ENCODE measurements at places on chromosomes 6 and 20.

GRCh38 chr6:95142661-95143335, 434.5 kb upstream of the MANEA start:
- DNase-seq: no peak

GRCh38 chr6:111862314-111862713, 10.9 kb downstream of the FYN start:
- DNase-seq: no peak

GRCh38 chr20:38728911-38729642, 4.8 kb downstream of the SLC32A1 start:
- no peak for DNase-seq

GRCh38 chr20:10807013-10807412, 133.2 kb upstream of the JAG1 start:
- no peak for DNase-seq

DNA sequence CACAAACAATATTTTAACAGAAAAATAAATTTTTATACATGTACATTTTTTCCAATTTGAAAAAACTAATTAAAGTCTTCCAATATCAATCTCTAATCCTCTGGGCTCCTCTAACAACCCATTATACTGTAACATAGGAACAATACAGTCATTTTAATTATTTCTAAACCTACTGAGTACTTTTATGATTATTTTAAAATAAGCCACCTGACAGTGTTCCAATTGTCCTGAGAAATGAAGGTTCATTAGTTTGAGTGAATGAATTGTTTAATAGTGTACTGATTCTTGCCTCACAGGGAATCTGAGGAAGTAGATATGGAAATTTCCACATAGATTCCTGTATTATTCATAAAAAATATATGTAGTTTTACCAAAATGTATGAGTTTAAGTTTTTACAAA, 123.1 kb upstream of the EYS start:
- DNase-seq: no peak

GRCh38 chr6:17962436-17963031, 24.9 kb downstream of the KIF13A start:
- no peak for DNase-seq

DNA sequence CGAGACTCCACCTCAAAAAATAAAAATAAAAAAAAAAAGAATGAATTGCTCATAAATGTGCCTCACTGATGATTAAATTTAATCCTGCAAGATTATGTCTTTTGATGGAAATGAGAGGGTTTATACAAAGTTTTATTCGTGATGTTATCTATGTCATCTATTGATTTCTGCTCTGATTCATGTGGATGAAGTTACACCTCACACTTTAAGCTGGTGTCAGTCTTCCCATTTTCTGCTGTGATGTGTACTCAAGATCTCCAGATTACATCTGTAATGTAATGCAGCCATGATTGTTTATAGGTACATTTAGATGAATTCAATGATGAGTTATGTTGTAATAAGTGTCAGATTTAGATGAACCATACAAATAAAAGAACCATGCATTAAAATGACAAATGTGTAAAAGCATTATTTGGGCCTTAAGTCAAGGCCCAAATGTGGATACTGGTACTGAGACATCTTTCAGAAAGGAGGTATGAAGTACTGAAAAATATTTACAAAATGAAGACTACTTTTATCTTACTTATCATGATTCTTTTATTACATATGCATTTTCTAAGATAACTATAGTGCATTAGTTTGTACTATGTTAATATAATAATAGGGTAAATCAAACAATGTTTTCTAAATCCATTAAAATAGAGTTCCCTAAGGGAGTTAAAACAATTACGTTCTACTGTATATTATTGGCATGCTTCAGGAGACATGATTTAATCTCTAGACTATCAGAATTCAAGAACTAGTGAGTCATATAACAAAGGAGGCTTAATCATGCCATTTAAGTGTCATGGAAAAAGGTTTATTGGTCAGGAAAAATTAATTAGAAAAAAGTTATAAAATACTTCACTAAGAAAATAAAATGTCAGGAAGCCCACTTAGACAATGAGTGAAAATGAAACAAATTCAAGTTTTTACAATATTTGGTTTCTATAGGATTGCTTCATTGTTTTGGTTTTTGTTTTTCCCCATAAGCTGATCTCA, 34.5 kb downstream of the HCRTR2 start:
- no peak for DNase-seq

GRCh38 chr6:131982740-131983259, 31.6 kb upstream of the CCN2 start:
- DNase-seq: no peak

DNA sequence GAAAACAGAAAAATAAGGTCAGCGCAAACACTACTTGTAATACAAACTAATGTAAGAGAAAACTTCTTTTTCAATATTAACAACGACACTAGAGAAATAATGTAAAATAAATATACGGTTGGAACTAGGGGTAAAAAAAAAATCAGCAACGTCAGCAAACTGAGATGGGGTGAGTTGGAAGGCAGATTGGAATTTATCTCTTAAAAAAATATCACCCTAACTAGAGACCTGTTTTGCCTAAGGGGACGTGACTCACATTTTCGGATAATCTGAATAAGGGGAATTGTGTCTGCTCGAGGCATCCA, 705 bp upstream of the UTRN start:
- DNase-seq: no peak

GRCh38 chr6:126374372-126374771, 34.5 kb downstream of the CENPW start:
- no peak for DNase-seq

- no peak for DNase-seq
Observed at GRCh38 chr6:130306377-130306776, 59.4 kb upstream of the TMEM200A start.

DNA sequence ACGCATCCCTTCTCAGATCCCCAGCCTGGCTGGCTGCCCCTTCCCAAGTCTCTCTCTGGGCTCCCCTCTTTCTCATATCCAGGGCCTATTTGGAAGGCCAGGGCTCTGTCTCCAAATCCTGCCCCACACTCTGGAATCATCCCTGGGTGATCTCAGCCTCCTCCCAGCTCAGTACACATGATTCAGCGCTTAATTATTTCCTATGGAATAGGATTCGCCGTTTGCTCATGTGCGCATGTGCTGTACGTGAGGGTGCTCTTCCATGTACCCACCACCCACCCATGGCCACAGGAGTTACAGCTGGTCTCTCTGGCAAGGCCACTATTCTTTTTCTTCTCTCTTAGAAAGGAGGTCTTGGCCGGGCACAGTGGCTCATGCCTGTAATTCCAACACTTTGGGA, 81.7 kb upstream of the FOXP4 start:
- DNase-seq: no peak

DNA sequence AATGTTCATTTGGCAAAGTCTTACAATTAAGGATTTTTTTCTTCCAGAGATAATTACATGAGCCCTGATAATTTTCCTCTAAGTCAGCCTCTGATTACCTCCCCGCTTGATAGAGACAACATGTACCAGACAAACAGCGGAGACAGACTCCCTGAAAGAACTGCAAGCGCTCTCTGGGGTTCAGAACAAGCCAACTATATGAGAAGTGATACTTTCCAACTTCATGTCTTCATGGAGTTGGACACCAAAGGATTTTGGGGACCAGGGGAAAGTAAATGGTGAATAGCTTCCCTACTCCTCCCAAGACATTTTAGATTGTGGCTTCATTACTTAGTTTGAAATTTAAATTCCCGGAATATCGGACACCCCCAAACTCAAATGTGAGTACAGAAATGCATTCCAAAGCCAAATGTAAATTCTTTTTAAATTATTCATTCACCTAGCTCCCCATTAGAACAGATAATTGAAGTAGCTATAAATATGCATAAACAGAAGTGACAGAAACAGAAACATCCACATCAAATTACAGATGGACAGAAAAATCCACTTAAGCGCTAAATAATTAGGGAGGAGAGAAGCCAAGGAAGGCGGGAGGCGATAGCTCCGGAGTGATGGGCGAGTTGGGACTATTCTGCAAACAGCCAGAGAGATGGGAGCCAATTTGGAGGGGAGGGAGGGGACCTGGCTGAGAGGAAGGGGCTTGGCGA, 129.7 kb upstream of the AKAP12 start:
- DNase-seq: no peak

- DNase-seq: no peak
Observed at GRCh38 chr20:62493253-62493885, 17.6 kb upstream of the GATA5 start.

DNA sequence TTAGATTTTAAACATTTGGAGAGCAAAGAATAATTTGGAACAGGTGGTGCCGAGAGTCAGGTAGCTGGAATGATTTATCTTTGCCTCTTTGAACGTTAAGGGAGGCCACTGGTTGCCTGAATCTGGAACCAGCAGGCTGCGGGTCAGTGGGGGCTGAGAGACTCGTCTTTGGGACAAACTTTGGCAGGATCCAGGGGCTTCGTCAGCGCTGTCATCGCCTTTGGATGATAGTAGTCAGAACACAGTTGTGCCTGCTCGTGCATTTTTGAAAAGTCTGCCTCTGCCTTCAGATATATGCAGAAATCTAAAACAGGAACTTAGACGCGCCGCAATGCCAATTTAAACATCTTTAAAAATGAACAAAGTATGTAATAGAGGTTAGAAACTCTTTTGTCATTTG, 5.0 kb downstream of the EYA2 start:
- no peak for DNase-seq

DNA sequence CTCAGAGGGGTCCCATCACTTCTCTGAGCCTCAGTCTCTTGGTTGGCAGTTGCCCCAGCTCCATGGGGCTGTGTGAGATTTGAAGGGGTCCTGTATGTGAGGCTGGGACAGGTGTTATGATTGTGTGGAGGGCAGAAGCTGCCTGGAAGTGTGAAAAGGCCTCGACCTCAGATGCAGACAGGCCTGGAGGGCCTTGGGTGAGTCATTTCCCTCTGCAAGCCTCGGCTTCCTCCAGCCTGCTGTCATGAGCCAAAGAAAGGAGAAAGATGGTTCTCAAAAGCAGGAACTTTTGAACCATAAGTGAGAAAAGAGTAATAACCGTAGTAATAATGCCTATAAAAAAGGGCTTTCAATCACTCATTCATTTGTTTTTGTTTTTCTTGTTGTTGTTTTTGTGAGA, 37.5 kb downstream of the SNAI1 start:
- DNase-seq: peak; percentile 52

GRCh38 chr6:6712449-6713403, 124.2 kb downstream of the LY86 start:
- DNase-seq: no peak

DNA sequence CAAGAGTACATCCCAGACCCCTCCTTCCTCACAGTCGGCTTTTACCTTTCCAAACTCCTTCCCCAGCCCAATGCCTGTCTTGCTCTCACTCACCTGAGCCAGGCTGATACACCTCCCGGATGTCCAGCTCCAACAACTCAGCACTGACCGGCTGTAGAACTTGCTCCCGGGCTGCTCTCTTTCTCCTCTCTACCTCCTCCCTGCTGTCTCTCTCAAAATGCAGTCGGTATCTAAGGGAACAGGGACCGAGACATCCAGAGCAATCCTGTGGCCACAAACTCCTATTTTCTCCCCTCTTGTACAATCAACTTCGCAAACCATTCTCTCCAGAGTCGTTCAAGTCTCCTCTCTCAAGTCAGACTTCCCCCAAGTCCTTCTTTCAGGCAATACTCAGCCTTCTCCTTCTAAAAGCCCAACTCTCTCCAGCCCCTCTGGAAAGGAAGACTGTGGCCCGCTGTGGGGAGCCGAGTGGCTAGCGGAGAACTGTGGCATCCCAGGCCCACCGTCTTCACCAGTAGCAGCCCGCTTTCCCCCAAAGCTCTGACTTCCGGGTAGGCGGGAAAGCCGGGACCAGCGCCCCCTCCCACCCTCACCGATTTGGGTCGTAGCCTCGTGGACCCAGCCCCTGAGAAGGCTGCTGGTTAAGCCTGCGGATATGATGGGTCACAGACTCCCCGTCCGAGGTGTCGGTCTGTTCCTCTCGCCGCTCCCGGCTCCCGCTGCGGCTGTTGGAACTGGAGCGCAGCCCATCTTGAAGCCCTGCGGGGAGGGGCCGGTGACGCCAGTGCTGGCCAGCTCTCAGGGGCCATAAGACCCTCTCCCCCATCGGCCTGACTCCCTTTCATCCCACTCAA, 1.1 kb downstream of the GNL1 start:
- DNase-seq: no peak

- DNase-seq: no peak
Observed at GRCh38 chr6:22959571-22959970, 390.2 kb downstream of the HDGFL1 start.

GRCh38 chr6:81565071-81565470, 187.4 kb downstream of the TENT5A start:
- DNase-seq: no peak

- no peak for DNase-seq
Observed at GRCh38 chr6:43940071-43940392, 170.0 kb downstream of the VEGFA start.

- DNase-seq: no peak
Observed at GRCh38 chr20:438571-439469, 23.5 kb downstream of the TBC1D20 start.

DNA sequence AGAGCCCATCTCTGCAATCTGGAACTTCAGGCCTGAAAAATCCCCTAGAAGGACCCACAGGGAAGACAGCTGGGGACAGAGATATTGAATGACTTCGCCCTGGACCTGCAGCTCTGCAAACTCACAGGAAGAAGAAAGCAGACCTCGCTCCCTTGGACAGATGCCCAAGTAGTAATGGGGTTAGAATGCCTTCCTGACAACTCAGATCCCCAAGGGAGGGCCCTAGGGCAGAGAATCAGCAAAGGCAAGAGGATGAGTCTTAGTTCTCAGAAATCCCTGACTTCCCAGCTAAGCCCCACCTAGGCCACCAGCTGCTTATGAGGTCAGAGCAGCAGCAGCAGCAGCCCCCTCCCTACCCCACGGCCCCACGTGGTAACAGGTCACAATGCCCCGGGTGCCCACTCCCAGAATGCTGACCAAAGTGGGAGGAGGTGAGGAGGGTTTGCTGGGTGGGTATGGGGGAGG, at the start of gene C20orf141:
TSS of gene C20orf141 (plus strand) at position 401 of the 465 bp plus-strand sequence. CDS start 198 bp downstream, outside the sequence.
- DNase-seq: peak; percentile 88

DNA sequence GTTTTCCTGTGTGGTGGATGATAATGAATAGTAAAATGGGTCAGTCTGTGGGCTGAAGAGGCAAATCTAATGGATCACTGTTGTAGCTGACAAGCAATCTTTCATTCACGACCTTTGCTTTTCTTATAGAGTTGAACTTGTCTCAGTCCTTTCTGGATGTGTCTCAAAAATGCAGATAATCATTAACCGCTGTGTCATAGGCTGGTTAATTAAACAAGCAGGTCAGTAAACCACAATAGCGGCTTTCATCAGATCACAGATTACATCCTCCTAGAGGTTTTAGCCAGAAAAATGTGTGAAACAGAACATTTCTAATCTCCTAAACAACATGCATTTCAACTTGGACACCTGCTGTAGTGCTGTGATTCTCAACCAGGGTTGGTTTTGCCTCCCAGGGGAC, 2.5 kb upstream of the METTL24 start:
- DNase-seq: no peak

GRCh38 chr20:16528078-16528477, 45.2 kb downstream of the KIF16B start:
- DNase-seq: peak; percentile 30
